ENCODE measurements at places on chromosomes 16 and 17.

GRCh38 chr17:51120357-51120738, 320 bp downstream of the SPAG9 start:
- no peak for DNase-seq

- DNase-seq, result no peak
These were observed 28.3 kb downstream of the XPO6 start for GRCh38 chr16:28183484-28183883.

DNA sequence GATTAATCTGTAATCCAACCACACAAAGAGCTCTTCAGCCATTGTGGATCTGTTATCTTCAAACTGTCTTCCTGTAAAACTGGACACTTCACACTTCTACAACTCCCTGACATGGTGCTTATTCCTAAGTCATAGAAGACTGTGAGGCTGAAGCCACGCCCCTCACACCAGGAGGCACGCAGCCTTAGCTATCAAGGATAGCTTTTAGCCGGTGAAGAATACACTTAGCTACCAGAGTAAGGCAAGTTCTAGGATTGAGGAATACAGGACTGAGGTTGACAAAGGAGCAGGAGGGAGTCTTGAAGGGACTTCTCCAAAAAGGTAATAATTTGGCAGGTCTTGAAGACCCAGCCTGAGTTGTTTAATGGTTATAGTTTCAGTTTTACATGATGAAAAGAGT, 79.8 kb upstream of the GAS7 start:
- DNase-seq, result no peak

GRCh38 chr17:47864791-47865216, 13.8 kb upstream of the SP6 start:
- DNase-seq, result no peak

GRCh38 chr16:58801838-58802237, 67.7 kb upstream of the GOT2 start:
- DNase-seq, result no peak

DNA sequence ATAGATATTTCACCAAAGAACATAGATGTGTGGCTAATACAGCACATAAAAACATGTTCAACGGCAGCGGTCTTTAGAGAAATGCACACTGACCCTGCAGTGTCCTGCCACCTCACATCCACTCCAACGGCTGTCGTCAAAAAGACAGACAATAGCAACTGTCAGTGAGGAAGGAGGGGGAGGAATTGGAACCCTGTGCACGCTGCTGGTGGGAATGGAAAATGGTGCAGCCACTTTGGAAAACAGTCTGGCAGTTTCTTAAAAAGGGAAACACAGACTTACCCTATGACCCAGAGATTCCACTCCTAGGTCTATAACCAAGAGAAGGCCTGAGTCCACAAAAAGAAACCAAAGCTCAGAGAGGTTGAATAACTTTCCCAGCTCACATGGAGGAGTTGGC, 7.7 kb downstream of the CEP295NL start:
- DNase-seq, result no peak
